ENCODE measurements at places on chromosomes 4 and X.

DNA sequence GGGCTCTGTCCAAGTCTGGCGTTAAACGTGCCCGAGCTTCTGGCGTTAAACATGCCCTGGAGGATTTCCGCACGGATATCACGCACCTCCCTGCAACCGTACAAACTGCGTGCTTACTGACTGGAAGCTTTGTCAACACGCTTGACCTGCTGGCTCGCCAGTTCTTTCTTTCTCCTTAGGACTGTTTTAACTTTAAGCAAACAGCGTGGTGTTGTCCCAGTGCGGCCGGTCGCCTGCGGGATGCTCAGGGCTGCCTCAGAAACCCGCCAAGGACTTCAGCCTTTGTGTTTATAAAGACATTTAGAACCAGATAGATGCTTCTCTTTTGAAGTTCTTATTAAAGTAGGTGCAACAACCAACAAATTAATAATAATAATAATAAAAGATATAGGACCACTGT is 946.0 kb downstream of the RAB28 start:
- DNase-seq: no peak

DNA sequence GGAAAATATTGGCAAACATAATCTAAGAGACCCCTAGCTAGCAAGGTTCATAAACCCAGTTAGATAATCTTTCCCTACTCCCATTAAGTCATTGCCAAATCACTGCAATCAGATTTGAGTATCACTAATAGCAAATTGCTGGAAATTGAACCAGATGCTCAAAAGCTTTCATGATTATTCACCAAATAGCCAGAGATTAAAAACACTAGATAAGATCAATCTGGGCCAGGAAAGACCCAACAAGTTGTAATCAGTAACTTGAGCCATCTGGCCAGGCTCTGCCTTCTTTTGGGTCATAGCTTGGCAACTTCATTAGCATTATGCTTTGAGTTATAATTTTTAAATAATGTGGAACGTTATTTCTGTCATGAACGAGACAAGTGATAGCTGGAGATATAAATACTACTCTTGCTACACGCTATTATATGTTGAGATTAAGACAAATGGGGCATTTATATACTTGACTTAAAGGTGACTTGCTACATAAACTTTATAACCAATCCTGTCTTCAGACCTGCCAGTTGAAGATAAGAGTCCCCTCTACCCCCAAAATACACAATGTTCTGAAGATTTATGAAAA is 196.6 kb upstream of the EDNRA start:
- DNase-seq: no peak

DNA sequence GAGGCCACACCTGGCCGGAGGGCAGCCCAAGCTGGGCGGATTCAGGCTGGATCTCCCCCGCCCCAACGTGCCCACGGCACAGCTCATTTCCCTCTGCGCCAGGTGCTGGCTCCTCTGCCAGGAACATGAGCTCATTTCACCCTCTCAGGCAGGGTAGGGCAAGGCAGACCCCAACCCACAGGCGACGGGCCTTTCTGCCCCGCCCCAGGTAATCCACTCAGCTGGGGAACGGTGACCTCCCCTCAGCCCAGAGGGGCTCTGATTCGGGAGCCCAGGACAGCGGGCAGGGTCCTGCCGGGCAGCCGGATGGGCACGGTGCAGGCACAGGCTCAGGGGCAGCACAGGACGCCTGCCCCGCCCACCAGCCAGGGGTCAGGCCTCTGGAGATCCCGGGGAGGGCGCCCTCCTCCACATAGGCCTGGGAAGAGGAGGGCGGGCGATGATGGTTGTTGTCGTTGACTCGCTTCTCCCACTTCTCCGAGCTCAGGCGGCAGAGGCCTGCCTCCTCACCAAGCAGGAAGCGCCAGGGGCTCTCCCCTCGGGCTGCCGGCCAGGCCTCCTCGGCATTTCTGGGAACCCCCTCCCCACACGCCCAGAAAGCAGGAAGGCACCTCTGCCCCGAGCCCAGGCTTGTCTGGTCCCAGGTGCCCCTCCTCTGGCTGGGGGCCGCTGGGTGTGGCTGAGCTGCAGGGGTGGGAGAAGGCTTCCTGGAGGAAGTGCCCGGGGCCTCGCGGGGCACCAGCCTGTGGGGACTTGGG is 31.1 kb downstream of the TACC3 start:
- no peak for DNase-seq

- DNase-seq: no peak
These were observed 6.7 kb upstream of the MID2 start for GRCh38 chrX:107818900-107819521.

- no peak for DNase-seq
These were observed 49.7 kb upstream of the PRKX start for GRCh38 chrX:3763111-3763510.

GRCh38 chr4:76087007-76087769 is 12.7 kb downstream of the ART3 start:
- peak; percentile 2 for DNase-seq

DNA sequence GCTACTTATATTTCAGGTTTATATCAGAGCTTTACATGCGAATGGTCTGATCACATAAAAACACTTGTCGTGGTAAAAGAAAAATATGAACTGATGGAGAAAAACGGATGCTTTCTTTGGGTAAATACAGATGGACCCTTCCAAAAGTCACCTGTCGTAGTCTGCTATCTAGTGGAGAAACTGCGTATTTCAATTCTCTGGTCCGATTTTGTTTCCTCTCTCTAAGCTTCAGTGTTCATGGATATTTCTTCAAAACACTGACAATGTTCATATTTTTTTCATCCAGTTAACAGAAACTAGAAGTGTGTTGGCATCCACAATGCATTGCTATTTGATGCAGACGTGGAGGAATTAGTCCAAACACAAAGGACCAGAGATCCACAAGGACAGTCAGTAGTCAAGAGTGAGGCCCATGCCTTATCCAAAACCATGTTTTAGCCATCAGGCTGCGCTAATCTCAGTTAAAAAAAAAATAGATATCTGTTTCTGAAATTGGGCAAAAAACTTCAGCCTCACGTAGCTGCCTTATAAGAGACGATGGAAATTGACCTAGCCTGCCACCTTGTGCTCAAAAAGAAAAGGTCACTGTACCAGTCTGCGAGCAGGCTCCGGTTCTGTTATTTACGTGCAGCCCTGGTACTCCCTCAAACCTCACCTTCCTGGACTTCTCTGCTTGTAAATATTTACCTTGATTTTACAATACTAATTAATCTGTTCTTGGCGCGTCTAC is 16.0 kb downstream of the MEPE start:
- DNase-seq: peak; percentile 4

DNA sequence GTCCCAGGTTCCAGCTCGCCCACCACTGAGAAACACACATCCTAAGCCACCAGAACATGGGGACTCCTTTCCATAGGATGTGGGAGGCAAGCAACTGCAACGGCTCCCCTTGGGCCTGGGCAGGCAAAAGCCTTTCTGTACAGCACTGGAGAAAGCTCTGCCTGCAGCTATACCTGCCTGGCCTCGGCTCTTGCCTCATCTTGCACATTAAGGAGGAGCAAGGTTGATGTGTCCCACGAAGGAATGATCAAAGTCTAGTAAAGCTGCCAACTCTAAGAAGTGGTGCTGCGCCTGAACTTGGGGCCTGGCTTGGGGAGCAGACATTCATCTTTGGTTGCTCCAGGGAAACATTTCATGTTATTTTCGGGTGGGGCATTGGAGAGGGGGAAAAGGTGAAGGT is 19.6 kb downstream of the CCNG2 start:
- no peak for DNase-seq

GRCh38 chr4:73676136-73676535 is 55.9 kb upstream of the RASSF6 start:
- DNase-seq: no peak

DNA sequence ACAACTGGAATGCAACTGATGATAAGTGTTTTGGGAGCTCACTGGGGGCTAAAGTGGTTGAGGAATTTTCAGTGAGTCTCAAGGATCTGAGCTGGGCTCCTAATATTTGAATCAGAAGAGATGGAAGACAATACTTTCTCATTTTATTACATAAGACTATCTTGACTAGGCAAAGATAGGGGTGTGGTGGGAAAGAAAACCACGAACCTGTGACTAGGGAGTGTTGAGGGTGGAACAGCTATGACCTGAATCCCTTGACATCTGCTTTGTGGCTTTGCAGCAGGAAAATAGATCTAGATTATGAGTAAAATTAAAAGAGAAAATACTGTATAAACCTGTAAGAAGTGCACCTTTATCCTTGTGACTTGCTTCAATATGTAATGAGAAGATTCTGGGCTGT is 295.1 kb upstream of the TEX13A start:
- no peak for DNase-seq

DNA sequence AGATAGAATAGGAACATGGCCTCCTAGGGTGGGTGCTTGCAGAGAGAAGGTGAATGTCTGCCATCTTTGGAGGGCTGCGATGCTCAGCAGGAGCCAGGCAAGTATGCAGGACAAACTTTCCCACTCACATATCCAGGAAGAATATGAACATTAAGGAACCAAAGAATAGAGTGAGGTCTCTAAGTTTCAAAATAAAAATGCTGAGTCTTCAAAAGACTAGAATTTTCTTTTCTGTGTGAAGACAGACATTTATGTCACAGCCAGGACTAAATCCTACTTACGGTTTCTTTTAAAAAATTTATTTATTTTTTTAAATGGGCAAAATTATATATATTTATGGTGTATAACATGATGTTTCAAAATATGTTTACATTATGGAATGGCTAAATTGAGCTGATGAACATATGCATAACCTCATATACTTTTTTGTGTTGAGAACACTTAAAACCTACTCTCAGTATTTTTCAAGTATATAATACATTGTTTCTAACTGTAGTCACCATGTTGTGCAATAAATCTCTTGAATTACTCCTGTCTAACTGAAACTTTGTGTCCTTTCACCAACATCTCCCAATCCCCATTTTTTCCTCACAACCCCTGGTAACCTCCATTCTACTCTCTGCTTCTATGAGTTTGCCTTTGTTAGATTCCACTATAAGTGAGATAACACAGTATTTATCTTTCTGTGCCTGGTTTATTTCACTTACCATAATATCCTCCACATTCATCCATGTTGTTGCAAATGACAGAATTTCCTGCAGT is 177.8 kb upstream of the HAND2 start:
- no peak for DNase-seq

- DNase-seq: no peak
These were observed 16.7 kb downstream of the LGI2 start for GRCh38 chr4:25013756-25014661.

- DNase-seq: no peak
These were observed 101.2 kb upstream of the CBLL2 start for GRCh38 chrX:22171287-22172060.

GRCh38 chrX:136622568-136622967 is 25.4 kb upstream of the CD40LG start:
- no peak for DNase-seq

DNA sequence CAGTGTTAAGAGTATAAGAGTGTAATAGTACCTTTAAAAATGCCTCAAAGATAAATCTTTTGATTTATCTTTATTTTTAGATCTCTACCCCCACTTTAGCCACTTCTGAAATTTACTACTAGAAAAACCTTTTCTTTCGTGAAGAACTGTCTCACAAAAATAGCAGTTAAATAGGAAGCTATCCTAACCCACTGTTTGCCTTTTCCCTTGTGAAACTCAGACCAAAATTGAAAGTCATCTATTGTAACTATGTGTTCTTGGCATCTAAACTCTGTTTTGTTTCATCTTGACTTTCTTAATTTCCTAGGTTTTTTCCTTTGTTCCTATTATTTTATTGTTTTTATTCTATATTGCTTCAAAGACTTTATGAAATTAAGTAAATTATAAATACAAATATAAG is 7.8 kb upstream of the TMEM144 start:
- no peak for DNase-seq

DNA sequence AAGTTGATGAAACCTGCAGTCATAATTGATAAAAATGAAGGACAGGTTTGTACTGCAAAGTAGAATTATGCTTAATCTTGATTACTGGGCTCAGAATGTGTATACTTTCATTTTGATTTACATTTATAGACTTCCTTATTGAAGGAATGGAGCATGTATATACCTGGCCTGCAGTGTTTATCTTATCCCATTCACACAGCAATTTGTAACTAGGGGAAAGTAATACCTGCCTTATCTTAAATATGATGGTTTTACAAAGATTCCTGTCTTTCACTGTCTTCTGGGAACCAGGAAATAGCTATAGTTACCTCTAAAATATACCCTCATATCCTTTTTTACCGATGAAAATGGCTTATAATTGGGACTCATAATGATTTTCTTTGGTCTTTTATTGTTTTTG is 29.7 kb downstream of the ADD1 start:
- no peak for DNase-seq

DNA sequence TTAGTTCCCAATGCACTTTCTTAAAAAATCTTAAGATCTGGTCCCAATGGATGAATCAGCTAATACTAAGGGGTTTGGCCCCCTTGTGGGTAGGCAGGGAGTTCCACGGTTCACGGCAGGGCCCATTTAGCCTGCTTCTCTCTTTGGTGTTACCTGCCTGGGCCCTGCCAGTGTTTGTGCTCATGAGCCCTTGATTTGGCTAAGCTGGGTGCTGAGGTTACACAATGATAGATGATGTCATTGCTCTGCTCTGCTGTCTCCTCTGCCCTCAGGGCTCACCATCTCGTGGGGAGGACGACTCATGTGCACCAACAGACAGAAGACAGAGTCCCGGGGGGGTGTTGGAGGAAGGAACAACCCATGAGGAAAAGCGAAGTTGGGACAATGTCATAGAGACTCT is 24.4 kb downstream of the RTL5 start:
- peak; percentile 1 for DNase-seq

- DNase-seq: no peak
These were observed at the start of gene KLKB1 for GRCh38 chr4:186227221-186227620. KLKB1 (plus strand) TSS chr4:186227507; CDS start chr4:186228196, 689 bp downstream.

- DNase-seq: no peak
These were observed 146.4 kb upstream of the DCAF8L1 start for GRCh38 chrX:28127662-28128061.

DNA sequence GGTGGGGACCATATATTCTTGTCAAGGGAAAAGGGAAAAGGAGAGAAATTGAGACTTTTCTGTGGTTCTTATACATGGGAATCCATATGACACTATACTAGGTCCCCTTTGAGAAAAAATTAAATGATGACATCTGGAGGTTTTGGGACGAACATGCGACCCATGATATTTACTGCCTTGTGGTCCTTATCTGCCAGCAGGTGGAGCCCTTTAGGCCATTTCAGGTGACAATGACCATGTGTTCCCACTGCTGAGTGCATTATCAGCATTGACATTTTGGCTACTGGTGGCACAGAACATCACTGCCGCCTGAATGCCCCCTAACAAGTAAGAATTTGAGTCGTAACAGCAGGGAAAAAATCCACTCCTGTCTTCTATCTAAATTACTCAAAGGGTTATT is 843.4 kb downstream of the FSTL5 start:
- DNase-seq: no peak

DNA sequence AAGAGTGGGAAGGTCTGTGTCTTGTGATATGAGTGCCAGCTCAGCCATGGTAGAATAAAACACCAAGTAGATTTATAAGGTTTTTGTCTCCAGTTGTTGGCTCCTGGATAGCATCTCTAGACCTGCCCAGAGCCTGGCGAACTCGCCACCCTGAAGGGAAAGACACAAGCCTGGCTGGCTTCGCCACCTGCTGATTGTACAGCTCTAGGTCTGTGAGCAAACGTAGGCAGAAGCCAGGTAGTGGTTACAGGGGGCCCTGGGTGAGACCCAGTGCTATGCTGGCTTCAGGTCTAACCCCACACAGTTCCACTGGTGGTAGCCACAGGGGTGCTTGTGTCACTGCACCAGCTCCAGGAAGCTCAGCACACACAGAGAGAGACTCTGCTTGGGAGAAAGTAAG is 100.5 kb downstream of the BLTP1 start:
- no peak for DNase-seq

Measured in NCI-H1436 treated with DMSO at 0.1 percent for 48 hours (cell line).